Left lung (tissue), 14 donors: ENCODE measurements at places on chromosomes 1 and 21. TPM values are rescaled to one million over a fixed set of nuclear protein-coding genes. Genes with fewer than 3 reads are reported as not detected.
A peak's percentile ranks its signal among the peaks of the same experiment; 100 is the strongest.

OR2AK2 gene
- not detected for total RNA-seq

KCND3 gene
- 10.2 TPM for total RNA-seq

CRP gene
- total RNA-seq = not detected

KCNJ15 gene
- total RNA-seq = 87.3 TPM

DNA sequence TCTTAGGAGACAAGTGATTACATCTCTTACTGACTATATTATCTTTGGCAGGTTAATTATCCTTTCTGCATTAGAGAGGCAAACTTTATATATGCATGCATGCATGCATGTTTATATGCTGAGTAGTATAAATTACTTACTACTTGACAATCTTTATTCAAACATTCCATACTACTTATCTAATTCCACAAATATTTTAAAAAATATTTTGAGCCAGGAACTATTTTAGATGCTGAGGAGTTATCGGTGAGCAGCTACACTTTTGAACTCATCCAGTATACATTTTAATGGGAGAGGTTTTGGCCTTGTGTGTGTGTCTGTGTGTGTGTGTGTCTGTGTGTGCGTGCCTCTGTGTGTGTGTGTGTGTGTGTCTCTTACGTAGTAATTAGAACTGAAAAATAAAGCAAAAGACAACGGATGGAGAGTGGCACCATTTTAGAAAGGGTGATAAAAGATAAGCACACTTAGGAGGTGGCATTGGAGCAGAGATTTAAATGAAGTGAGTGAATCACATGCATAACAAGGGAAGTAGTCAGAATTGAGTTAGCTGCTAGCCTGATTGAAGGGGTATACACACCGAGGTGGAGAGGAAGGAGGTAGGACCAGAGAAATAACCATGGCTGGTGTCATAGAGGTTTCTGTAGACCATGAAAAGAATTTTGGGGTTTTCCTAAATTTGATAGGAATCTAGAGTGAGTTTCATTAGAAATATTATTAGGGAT, 1488.4 kb downstream of the MRPL39 start:
- no peak for DNase-seq
- H3K36me3 ChIP-seq = no peaks in the 10 kb centered on the region

DNA sequence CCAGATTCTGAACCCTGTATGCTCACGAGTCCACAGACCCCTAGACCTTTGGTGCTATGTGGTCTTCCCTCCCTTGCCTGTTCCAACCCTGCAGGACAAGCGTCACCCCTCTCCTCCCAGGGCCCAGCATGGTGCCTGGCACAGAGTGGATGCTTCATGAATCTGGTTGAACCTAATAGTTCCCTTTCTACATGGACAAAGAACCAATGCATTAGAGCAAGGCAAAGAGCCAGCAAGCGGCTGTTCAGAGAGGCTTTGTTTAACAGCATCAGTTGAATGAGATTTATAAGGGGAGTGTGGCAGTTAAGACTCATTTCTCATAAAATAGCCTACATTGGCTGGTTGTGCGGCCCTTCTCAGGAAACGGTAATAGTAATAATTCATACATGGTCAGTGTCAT, 14.9 kb downstream of the SLC26A9 start:
- H3K4me3 ChIP-seq = no peak overlapping the region
- DNase-seq = no peak
- no peaks in the 10 kb centered on the region for H3K27me3 ChIP-seq
- H3K27ac ChIP-seq = no peak overlapping the region
- no peaks in the 10 kb centered on the region for H3K36me3 ChIP-seq
- H3K4me1 ChIP-seq = peaks cover 3% of the 10 kb centered on the region

- no peaks in the 10 kb centered on the region for H3K4me1 ChIP-seq
- H3K36me3 ChIP-seq = no peaks in the 10 kb centered on the region
- peak; percentile 84 for DNase-seq
Observed at GRCh38 chr1:43270421-43271095, 775 bp downstream of the TMEM125 start.

GRCh38 chr1:201706109-201706508, 122.8 kb upstream of the IPO9 start:
- peaks cover 11% of the 10 kb centered on the region for H3K4me1 ChIP-seq
- no peaks in the 10 kb centered on the region for H3K27me3 ChIP-seq
- DNase-seq = no peak
- H3K36me3 ChIP-seq = no peaks in the 10 kb centered on the region

DNA sequence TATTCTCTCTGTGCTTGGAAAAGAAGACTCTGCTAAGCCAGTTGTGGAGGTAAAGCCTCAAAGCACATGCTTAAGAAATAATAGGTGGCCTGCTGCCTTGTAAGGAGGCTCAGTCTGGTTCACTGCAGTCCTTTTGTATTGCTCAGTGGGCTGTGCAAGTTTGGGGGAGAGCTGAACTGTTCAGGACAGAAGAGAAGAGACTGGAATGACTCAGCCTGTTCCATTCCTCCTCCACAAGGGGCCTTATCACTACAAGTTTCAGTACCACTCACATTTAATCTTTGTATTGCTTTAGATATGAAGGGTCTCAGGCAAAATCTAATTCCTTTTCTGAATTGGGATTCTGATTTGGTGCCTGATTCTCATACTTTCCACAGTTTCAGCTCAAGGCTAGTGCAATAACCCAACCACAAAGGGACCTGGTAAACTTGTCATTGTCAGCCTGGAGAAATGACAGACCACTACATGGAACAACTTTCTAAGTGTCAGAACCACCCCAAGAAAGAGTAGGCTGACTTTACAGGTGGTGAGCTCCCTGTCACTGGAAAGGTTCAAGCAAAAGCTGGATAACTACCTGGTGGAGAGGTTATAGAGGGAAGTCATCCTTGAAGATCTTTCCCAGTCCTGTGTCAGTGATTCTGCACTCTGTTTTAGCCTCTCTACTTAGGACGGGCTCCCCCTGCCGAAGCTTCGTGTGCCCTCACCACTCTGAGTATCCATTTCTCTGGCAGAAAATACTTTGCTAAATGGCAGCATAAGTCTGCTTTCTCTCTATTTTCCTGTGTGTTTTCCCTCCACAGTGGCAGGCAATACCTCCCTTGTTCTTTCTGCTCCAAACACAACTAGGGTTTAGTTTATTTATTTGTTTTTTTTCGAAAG, 162.9 kb upstream of the GJB5 start:
- no peak overlapping the region for H3K4me3 ChIP-seq
- no peaks in the 10 kb centered on the region for H3K4me1 ChIP-seq
- DNase-seq = no peak
- no peaks in the 10 kb centered on the region for H3K27me3 ChIP-seq
- H3K36me3 ChIP-seq = no peaks in the 10 kb centered on the region
- H3K27ac ChIP-seq = no peak overlapping the region

DNA sequence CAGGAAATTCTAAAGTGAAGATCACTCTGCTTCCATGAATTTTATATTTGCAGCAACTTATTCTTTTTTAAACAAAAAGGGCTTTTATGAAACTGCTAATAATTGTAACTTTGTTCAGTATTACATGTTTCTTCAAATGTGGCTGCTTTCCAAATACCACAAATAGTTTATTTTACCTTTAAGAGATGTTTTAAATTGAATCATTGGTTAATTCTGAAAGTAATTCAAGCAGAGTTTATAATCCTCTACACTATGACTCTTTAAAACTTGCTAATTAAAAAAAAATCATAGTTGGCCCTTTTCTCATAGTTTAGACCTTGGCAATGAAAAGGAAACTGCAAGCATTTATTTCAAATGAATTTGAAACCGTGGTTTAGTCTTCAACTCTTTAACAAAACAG, 59.6 kb downstream of the SDCCAG8 start:
- peaks cover 37% of the 10 kb centered on the region for H3K36me3 ChIP-seq
- H3K27ac ChIP-seq = peak overlapping the region; percentile 6
- no peak overlapping the region for H3K4me3 ChIP-seq
- H3K27me3 ChIP-seq = no peaks in the 10 kb centered on the region

GRCh38 chr1:221594576-221594975, 147.3 kb downstream of the DUSP10 start:
- no peaks in the 10 kb centered on the region for H3K27me3 ChIP-seq
- no peak overlapping the region for H3K4me3 ChIP-seq
- H3K36me3 ChIP-seq = no peaks in the 10 kb centered on the region
- no peak for DNase-seq
- H3K4me1 ChIP-seq = no peaks in the 10 kb centered on the region
- H3K27ac ChIP-seq = no peak overlapping the region

DNA sequence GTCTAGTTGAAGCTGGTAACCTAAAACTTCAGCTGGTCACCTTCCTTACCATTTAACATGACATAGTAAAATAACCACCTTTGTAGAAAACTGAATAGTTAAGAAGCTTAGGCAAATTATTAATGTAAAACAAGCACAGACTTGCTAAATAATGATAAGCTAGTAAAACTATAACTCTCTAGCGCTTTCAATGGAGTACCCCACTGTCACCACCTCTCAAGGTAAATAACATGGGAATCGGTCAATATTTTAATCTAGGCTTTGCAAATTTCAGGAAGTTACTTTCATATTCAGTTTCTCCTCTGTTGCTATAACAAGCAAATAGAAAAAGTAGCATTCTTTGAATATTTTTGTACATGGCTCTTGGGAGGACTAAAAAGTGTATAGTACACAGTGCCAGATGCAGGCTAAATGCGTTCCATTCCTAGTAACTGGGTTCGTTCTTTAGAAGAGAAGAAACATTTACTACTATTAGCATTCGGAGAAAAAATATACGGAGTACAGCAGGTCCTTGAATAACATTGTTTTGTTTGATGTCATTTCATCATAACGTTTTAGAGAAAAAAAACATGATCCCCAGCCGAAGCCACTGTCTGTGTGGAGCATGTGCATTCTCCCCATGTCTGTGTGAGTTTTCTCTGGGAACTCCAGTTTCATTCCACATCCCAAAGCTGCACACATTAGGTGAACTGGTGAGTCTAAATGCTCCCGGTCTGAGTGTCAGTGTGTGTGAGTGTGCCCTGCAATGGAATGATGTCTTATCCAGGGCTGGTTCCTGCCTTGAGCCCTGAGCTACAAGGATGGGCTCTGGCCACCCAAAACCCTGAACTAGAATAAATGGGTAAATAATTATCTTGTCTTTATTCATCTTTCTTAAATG, 52.5 kb downstream of the EPRS1 start:
- no peak overlapping the region for H3K4me3 ChIP-seq
- DNase-seq = no peak
- peaks cover 3% of the 10 kb centered on the region for H3K4me1 ChIP-seq
- peaks cover 64% of the 10 kb centered on the region for H3K36me3 ChIP-seq
- no peaks in the 10 kb centered on the region for H3K27me3 ChIP-seq

- H3K4me1 ChIP-seq = no peaks in the 10 kb centered on the region
- no peak overlapping the region for H3K4me3 ChIP-seq
- DNase-seq = no peak
- no peaks in the 10 kb centered on the region for H3K27me3 ChIP-seq
- H3K36me3 ChIP-seq = no peaks in the 10 kb centered on the region
- H3K27ac ChIP-seq = no peak overlapping the region
Observed at GRCh38 chr21:26057477-26058170, 112.9 kb downstream of the APP start.

- no peaks in the 10 kb centered on the region for H3K36me3 ChIP-seq
- DNase-seq = no peak
- no peaks in the 10 kb centered on the region for H3K27me3 ChIP-seq
- H3K4me1 ChIP-seq = peaks cover 6% of the 10 kb centered on the region
- no peak overlapping the region for H3K4me3 ChIP-seq
Observed at GRCh38 chr1:211915924-211916323, 85.4 kb upstream of the LPGAT1 start.

DNA sequence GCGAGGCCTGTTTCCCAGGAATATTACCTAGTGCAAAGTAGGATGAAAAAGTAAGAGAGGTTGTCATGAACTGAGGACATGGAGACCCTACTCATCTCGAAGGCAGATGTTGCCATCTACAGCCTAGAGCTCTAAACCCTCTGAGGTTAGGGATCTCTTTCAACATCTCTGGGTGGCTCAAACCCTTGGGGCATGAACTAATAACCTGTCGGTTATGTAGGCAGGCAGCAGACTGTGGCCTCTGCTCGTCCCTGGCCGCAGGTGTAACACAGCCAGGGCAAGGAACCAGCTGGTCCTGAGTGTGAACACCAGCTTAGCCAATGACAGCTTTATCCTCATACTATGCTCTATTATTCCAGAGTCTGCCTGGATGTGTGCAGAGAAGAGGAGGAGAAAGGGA, 13.2 kb downstream of the CAPZB start:
- DNase-seq = no peak
- H3K27ac ChIP-seq = peak overlapping the region; percentile 65
- H3K27me3 ChIP-seq = no peaks in the 10 kb centered on the region
- no peak overlapping the region for H3K4me3 ChIP-seq

GRCh38 chr1:34796990-34797389, 4.2 kb downstream of the GJA4 start:
- H3K36me3 ChIP-seq = no peaks in the 10 kb centered on the region
- no peaks in the 10 kb centered on the region for H3K4me1 ChIP-seq
- no peak overlapping the region for H3K27ac ChIP-seq
- H3K27me3 ChIP-seq = peaks cover 4% of the 10 kb centered on the region

- no peak overlapping the region for H3K27ac ChIP-seq
- H3K36me3 ChIP-seq = no peaks in the 10 kb centered on the region
- no peak overlapping the region for H3K4me3 ChIP-seq
- H3K27me3 ChIP-seq = no peaks in the 10 kb centered on the region
- peaks cover 11% of the 10 kb centered on the region for H3K4me1 ChIP-seq
Observed at GRCh38 chr1:12141163-12141850, 25.5 kb upstream of the TNFRSF1B start.

GRCh38 chr1:186683652-186684410, 3.6 kb upstream of the PTGS2 start:
- DNase-seq = no peak
- no peaks in the 10 kb centered on the region for H3K36me3 ChIP-seq
- H3K27me3 ChIP-seq = no peaks in the 10 kb centered on the region
- no peak overlapping the region for H3K4me3 ChIP-seq
- peaks cover 11% of the 10 kb centered on the region for H3K4me1 ChIP-seq

DNA sequence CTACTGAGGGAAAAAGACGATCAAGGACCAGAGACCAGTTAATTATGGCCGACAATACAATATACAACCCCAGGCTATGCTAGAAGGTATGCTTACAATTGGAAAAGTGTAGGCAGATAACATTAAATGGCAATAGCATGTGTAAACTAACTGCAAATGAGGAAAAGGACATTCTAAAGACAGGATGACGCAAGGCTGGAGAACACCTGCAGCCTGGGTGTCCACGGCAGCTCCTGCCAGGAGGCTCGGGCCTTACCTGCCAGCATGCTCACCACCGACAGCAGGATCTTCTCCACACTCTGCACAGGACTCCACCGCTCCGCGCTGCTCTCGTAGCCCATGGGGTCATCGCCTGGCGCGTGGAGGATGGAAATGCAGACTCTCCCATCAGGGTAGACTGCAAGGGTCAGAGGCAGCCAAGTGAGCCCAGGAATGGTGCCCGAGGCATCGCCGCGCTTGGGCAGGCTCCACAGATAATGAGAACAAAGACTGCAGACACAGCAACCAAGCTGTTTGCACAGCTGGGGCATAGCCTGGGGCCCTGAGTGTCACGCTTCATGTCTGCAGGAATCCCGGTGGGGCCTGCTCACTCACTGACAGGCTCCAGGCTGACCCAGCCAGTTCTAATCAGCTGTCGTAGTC, 28.2 kb downstream of the UBE2G2 start:
- no peaks in the 10 kb centered on the region for H3K4me1 ChIP-seq
- DNase-seq = no peak
- peaks cover 98% of the 10 kb centered on the region for H3K36me3 ChIP-seq
- no peaks in the 10 kb centered on the region for H3K27me3 ChIP-seq

- no peaks in the 10 kb centered on the region for H3K27me3 ChIP-seq
- no peaks in the 10 kb centered on the region for H3K36me3 ChIP-seq
- no peak for DNase-seq
- peak overlapping the region; percentile 94 for H3K4me3 ChIP-seq
- peak overlapping the region; percentile 90 for H3K27ac ChIP-seq
Observed at GRCh38 chr1:166876540-166876838, 425 bp upstream of the TADA1 start.
